ENCODE measurements at places on chromosomes 16 and 17. TPM values are rescaled to one million over a fixed set of nuclear protein-coding genes. Genes with fewer than 3 reads are reported as not detected.

TLCD2 gene
- total RNA-seq, result 0.10 TPM

KRTAP16-1 gene
- 0.14 TPM for total RNA-seq

SNAI3 gene
- 24.8 TPM for total RNA-seq

HOXB4 gene
- total RNA-seq, result 5.2 TPM

MOSMO gene
- total RNA-seq, result 10.7 TPM
